ENCODE measurements at places on chromosomes 4 and X.

DNA sequence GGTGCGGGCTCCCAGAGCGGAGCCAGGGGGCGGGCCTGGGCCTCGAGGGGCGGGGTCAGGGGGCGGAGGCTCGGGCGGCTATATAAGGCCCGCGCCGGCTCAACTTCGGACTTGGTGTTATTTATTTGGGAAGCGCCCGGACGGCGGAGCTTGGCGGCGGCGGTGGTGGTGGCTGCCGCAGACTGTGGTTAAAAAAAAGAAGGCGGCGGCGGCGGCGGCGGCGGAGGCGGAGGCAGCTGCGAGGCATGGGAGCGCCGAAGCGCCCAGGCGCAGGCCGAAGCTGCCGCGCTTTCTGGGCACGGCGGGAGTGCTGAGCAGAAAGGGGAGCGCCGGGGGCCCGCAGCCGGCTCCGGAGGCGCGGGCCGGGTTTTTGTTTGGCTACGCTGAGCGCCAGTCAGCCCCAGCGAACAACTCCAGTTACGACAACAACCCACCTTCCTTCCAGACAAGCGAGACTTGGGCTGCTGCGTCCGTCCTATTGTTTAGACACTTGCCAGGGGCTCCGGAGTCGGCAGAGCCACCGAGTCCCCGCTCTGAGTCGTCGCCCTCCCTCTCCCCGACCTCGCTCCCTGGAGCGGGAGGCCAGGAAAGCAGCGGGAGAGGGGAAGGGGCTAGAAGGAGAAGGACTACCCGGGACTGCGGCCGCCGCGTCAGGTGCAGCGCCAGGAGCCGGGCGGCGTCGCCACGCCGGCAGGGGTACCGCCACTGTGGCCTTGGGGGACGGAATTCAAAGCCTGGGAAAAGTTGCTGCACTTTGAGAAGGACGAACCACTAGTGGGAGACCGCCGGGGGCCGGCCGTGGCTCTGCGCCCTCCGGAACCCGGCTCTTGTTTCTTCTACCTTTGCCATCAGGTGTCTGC is at the start of gene SLIT2:
TSS of gene SLIT2 (plus strand) at position 110 of the 860 bp plus-strand sequence. CDS start 1,911 bp downstream, outside the sequence.
- DNase-seq, result peak; percentile 86

DNA sequence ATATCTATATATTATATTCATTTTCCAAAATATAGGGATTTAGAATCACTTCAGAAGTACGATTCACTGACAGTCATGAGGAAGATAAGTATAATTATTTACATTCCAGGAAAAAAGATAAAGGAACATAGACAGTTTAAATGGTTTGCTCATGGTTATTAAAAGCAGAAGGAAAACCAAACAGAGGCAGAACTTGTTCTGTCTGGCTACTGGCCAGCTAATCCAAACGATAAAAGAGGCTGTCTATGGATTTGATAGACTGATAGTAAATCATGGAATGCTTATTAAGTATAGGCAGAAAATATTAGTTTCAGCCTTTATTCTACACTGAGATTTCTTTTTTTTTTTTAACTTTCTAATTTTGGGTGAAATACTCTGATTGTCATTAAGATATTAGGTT is 50.2 kb downstream of the RPGR start:
- no peak for DNase-seq

- no peak for DNase-seq
Measured at GRCh38 chrX:153366119-153366518, 32.2 kb downstream of the ZNF275 start.

GRCh38 chr4:44159991-44160390 is 288.6 kb downstream of the KCTD8 start:
- no peak for DNase-seq

DNA sequence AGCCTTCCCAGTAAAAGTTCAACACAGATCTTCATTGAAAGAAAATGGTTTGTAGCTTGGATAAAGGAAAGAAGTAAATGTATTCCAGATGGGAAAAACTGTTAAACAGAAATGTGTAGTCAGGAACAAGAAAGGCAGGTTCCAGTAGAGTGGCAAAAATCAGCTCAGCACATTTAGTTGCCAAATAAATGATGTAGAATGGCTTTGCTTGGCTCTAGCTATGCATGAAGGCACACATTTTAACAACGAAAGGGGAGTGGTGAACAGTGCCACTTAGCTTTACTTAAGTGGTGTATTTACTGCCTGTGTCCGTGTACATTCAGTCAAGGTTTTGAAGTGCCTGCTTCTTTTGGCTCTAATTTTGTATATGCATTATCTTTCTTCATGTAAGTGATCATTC is 644.5 kb upstream of the ATOH1 start:
- DNase-seq, result no peak

DNA sequence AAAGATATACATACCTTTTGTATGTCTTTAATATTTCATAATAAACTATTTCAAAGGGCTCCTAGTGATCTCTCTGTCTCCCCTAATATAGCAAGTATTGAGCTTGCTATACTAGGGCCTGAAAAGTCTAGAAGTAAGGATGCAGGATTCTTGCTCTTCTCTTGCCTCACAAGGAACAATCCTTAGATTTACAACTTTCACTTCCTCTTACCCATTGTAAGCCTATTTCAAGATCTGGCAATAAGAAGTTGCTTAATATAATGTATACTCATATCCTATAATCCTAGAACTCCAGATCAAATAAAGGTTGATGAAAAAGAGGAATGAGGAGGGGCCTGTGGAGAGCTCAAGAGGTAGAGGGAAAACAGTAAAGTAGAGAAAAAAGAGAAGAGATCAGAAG is 40.8 kb upstream of the CHRDL1 start:
- no peak for DNase-seq

GRCh38 chrX:153153516-153153915 is 25.6 kb upstream of the MAGEA1 start:
- DNase-seq, result no peak

DNA sequence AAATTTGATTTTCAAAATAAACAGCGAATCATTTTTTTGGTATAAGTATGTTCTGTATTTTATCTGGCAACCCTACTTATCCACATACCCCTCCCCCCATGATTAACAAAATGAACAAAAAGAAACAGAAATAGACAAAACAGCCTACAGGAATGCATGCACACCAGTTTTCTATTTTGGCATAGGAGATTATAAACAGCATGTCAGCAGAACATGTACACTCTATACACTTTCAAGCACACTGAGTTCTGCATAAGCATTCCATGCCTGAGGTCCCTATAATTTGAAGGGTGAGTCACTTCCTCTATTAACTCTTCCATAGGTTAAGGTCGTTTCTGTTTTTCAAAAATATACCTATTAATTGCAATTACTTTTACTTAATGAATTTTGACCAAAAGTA is 28.0 kb upstream of the ZNF280C start:
- no peak for DNase-seq

- DNase-seq, result no peak
Measured at GRCh38 chr4:139207247-139207646, 30.2 kb upstream of the ELF2 start.

GRCh38 chr4:121189326-121190215 is 25.4 kb upstream of the TNIP3 start:
- DNase-seq, result no peak

DNA sequence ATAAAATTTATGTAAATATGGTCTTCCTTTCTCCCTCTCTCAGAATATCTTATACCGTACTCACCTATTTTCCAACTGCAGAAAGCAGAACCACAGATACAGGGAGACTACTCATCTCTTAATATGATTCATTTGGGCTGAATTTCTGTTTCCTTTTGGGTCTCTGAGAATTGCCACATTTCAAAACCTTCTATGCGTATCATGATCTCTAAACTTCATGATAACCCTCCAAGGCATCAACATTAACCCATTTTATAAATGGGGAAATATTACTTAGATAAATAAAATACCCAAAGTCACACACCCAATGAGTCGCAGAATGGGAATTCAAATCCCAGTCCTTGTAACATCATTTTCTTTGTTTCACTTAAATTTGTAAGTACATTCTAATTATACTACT is 16.6 kb upstream of the PRDM8 start:
- DNase-seq, result no peak

- no peak for DNase-seq
Measured at GRCh38 chr4:149997881-149998421, 80.3 kb upstream of the DCLK2 start.

- DNase-seq, result no peak
Measured at GRCh38 chr4:2356123-2357069, 62.0 kb downstream of the ZFYVE28 start.

DNA sequence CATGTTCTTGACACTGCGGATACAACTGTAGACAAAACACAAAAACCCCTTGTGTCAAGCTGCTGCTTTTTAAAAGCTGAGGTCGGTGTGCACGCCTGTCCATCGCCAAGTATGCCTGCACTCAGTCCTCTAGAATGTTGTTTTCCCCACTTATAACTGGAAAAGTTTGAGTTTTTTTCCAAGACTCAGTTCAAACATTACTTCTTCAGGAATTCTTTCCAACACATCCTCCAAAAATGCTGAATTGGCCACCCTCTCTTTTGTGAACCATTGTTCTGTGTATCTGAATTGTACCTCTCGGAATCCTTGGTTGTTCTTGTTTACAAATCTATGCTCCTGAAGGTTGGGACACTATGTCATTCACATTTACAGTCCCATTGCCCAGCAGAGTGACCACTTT is 94.6 kb downstream of the REELD1 start:
- DNase-seq, result no peak

DNA sequence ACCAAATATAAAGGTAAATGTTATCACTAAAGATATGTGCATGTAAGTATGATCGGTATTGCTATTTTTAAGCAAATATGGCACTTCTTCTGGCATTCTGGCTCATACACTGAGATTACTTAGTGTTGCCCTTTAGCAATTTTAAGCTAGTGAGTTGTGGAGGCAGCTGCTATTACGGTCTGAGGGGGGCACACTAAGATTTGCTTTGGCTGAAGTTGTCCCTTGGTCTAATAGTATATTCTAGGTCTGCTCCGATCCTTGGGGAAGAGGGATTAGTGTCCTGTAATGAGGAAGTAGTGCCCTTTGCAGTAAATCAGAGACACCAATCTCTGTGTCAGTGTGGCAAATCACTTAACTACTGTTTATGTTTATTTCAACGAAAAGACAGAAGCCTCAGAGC is 196.5 kb upstream of the FTHL17 start:
- DNase-seq, result no peak

- no peak for DNase-seq
Measured at GRCh38 chr4:27242217-27242616, 381.6 kb downstream of the STIM2 start.

- no peak for DNase-seq
Measured at GRCh38 chr4:144663834-144664475, 18.0 kb downstream of the HHIP start.

GRCh38 chrX:112058255-112058654 is 24.3 kb downstream of the TRPC5 start:
- no peak for DNase-seq

- peak; percentile 49 for DNase-seq
Measured at GRCh38 chr4:173807347-173807746, 277.3 kb upstream of the HAND2 start.

DNA sequence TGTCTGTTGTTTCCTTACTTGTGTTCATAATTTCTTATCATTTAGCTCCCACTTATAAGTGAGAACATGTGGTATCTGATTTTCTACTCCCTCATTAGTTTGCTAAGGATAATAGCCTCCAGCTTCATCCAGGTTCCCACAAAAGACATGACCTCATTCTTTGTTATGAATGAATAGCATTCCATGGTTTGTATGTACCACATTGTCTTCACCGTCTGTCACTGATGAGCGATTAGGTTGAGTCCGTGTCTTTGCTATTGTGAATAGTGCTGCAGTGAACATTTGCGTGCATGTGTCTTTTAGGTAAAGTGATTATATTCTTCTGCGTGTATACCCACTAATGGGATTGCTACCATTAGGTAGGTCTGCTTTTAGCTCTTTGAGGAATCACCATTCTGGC is 624.3 kb upstream of the EPHA5 start:
- no peak for DNase-seq

GRCh38 chr4:17718471-17718870 is 63.0 kb downstream of the FAM184B start:
- DNase-seq, result no peak

GRCh38 chrX:28920153-28920943 is 333.1 kb downstream of the IL1RAPL1 start:
- no peak for DNase-seq

Measured in left ventricle myocardium superior (tissue), 1 donor.